ENCODE measurements at places on chromosomes 16 and 17. TPM values are rescaled to one million over a fixed set of nuclear protein-coding genes. Genes with fewer than 3 reads are reported as not detected.

Gene ZNF594
- polyA plus RNA-seq, result 14.0 TPM

Gene LSM12
- 29.9 TPM for polyA plus RNA-seq

Gene HEATR9
- 0.01 TPM for polyA plus RNA-seq

Gene MT4
- polyA plus RNA-seq, result not detected

Gene SCIMP
- polyA plus RNA-seq, result 2.2 TPM

Gene DPEP3
- 0.06 TPM for polyA plus RNA-seq

Gene CSH1
- not detected for polyA plus RNA-seq

Gene CHMP1A
- 78.6 TPM for polyA plus RNA-seq

Gene ACE
- 216 TPM for polyA plus RNA-seq

Gene RNF227
- 2.7 TPM for polyA plus RNA-seq

Gene NPW
- polyA plus RNA-seq, result not detected

Gene SNAI3
- polyA plus RNA-seq, result 3.2 TPM

Gene VWA3A
- polyA plus RNA-seq, result 0.13 TPM

Gene ABI3
- polyA plus RNA-seq, result 8.9 TPM

Gene KCNJ2
- polyA plus RNA-seq, result 0.27 TPM

Gene ASPA
- polyA plus RNA-seq, result 1.9 TPM

Gene LYRM9
- 12.6 TPM for polyA plus RNA-seq

Gene ASGR1
- 1.9 TPM for polyA plus RNA-seq

Gene TBC1D3I
- polyA plus RNA-seq, result not detected

Gene C17orf50
- 0.15 TPM for polyA plus RNA-seq

Gene AOC3
- polyA plus RNA-seq, result 30.0 TPM

Gene HNF1B
- polyA plus RNA-seq, result 18.1 TPM

Gene SDR42E1
- polyA plus RNA-seq, result 4.6 TPM

Gene NME3
- 212 TPM for polyA plus RNA-seq
